Stimulated activated CD8-positive, alpha-beta memory T cell treated with anti-CD3 and anti-CD28 coated beads, Interleukin-4, amount 100 ng/mL, for 1 hour (primary cell): ENCODE measurements at places on chromosomes 3 and 15.

- DNase-seq = no peak
Observed at GRCh38 chr15:50888054-50888453, 20.4 kb upstream of the AP4E1 start.

DNA sequence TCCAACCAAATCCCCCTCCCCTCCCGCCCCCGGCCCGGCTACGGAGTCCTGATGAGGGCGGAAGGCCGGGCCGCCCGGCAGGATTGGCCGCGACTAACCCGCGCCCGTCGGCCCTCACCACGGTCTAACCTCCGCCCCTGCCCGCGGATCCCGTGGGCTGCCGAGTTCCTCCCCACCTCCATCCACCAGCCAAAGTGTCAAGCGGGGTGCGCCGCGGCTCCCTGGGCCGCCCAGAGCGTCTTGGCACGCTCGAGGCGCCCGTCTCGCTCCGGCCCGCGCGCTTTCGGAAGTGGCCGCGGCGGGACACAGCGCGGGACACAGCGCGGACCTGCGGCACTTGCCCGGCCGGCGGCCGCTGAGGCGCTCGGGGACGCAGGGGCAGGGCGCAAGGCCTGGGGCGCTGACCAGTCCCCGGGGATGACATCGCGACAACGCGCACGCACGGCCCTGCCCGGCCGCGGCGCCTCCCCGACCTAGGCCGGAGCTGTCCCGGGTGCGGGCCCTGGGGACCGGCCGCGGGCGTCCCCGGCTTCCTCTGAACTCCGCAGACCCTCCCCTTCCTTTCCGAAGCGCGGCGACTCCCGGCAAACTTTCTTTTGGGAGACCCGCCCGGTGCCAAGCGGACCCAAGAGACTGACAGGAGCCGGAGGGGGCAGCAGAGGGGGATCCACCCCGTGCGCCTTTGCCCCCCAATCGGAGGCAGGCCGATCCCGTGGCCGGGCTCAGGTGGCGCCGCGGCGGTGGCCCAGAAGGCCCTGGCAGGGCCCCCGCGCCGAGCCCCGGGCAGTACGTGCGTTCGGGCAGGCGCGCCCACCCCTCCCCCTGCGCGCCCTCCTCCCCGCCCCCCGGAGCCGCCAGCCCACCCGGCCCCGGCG is 112.8 kb upstream of the ICE2 start:
- no peak for DNase-seq

GRCh38 chr3:41893977-41894376 is 67.9 kb downstream of the ULK4 start:
- DNase-seq = no peak

GRCh38 chr15:58406811-58407210 is 25.0 kb upstream of the LIPC start:
- DNase-seq = no peak

DNA sequence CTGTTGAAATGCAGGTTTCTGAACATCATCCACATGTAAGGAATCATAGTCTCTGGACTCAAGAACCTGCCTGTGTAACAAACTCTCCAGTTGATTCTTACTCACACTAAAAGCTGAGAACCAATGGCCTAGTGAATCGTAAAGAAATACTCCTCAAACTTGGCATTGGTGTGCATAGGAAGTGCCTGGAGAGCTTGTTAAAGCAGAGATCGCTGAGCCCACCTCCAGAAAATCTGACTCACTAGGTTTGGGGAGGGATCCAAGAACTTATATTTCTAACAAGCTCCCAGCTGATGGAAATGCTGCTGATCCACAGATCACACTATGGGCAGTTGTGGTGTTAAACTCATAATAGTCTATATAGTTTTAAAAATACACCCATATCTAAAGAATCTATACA is 55.8 kb upstream of the LMCD1 start:
- no peak for DNase-seq

DNA sequence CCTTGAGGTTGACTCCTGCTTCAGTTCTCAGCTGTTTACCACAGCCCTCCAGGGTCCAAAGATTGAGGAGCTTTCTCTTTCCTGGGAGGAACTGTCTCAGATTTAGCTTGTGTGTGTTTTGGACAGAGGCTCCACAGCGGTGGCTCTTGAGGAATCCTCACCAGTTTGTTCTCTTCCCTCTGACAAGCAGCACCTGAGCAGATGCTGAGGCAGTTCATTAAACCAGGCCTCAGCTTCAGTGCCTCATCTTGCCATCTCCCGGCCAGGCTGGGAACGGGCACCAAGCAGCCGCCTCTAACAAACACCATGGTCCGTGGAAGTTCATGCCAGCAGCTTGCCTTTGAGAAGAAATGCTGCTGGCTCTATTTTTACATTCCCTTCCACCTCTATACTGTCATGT is 25.8 kb upstream of the TIMP4 start:
- no peak for DNase-seq

- no peak for DNase-seq
Observed at GRCh38 chr15:77591968-77592613, 40.6 kb downstream of the LINGO1 start.
